ENCODE measurements at places on chromosomes 1 and 21. TPM values are rescaled to one million over a fixed set of nuclear protein-coding genes. Genes with fewer than 3 reads are reported as not detected.
A peak's percentile ranks its signal among the peaks of the same experiment; 100 is the strongest.

DNA sequence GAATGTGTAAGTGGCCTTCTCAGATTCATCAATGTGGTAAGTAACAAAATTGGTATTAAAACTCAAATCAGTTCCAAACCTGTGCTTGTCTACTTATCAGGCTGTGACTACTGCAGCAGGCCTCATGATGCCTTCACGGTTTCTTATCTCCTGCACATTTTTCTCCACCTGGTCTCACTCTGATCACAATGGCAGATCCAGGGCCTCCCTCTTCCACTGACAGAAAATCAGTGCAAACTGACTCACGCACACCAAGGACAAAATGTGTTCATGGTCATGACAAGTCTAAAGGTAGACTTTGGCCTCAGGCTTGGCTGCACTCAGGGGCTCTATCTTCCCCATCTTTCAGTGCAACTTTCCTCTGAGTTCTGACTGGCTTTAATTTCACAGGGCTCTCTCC lies 56.7 kb upstream of the ATP1A1 start:
- no peaks in the 10 kb centered on the region for H3K4me1 ChIP-seq
- H3K27me3 ChIP-seq = peaks cover 18% of the 10 kb centered on the region
- H3K27ac ChIP-seq = no peak overlapping the region
- H3K36me3 ChIP-seq = no peaks in the 10 kb centered on the region

- peak overlapping the region; percentile 78 for H3K27ac ChIP-seq
- H3K27me3 ChIP-seq = no peaks in the 10 kb centered on the region
- no peaks in the 10 kb centered on the region for H3K36me3 ChIP-seq
- peak overlapping the region; percentile 76 for H3K4me3 ChIP-seq
Measured at GRCh38 chr1:28913786-28914227, 562 bp upstream of the EPB41 start.

GRCh38 chr21:17455028-17455353 lies 57.9 kb upstream of the CXADR start:
- no peaks in the 10 kb centered on the region for H3K27me3 ChIP-seq
- H3K27ac ChIP-seq = no peak overlapping the region
- no peaks in the 10 kb centered on the region for H3K4me1 ChIP-seq
- DNase-seq = no peak
- H3K4me3 ChIP-seq = no peak overlapping the region

The AADACL3 gene
- total RNA-seq = not detected

DNA sequence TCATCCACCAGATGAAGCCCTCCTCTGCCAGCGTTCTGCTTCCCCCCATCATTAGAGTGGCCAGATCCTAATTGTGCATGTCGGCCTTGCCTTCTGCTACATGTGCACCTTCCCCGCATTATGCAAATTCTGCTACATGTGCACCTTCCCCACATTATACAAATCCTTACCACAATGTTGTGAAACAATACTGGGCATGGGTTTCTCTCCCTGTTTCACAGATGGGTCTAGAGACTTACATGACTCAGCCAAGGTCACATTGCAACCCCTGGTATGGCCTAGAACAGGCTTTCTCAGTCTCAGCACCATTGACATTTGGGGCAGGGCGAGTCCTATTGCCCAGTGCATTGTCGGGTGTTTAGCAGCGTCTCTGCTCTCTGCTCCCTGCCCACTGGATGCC lies 1.0 kb upstream of the CELA2A start:
- no peak for DNase-seq
- H3K36me3 ChIP-seq = no peaks in the 10 kb centered on the region
- no peaks in the 10 kb centered on the region for H3K27me3 ChIP-seq
- no peak overlapping the region for H3K27ac ChIP-seq

GRCh38 chr1:241610056-241610815 lies 29.9 kb downstream of the CHML start:
- no peaks in the 10 kb centered on the region for H3K27me3 ChIP-seq
- no peak overlapping the region for H3K27ac ChIP-seq
- peaks cover 47% of the 10 kb centered on the region for H3K4me1 ChIP-seq
- H3K36me3 ChIP-seq = no peaks in the 10 kb centered on the region

GRCh38 chr1:175062339-175062738 lies 5.3 kb upstream of the TNN start:
- H3K4me1 ChIP-seq = no peaks in the 10 kb centered on the region
- H3K4me3 ChIP-seq = no peak overlapping the region
- H3K36me3 ChIP-seq = no peaks in the 10 kb centered on the region
- no peak for DNase-seq

The RASSF5 gene
- not detected for total RNA-seq

DNA sequence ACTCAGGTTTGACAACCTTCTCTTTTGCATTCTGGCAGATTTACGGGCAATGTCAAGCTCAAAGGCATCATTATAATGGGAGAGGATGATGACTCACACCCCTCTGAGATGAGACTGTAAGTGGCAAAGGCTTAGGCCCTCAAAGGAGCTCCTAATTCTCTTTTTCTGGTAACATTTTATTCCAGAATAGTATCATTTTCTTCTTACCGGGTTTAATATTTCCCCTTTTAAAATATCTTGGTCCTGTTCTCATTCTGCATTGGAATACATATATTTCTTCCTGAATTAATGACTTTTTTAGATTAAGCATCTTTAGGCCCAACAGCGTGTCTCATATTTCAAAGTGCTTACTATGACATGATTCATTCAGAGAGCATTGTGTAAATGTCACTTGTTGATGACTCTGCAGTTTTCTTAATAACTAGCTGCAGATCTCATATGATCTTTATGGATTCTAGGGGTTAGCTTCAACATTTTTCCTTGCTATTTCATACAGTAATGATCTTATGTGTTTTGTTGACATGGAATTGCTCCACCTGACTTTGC lies 1.7 kb downstream of the PITHD1 start:
- H3K4me1 ChIP-seq = peaks cover 24% of the 10 kb centered on the region
- H3K36me3 ChIP-seq = peaks cover 6% of the 10 kb centered on the region
- peak overlapping the region; percentile 87 for H3K4me3 ChIP-seq
- H3K27ac ChIP-seq = peak overlapping the region; percentile 45

The MYOM3 gene
- total RNA-seq = not detected

DNA sequence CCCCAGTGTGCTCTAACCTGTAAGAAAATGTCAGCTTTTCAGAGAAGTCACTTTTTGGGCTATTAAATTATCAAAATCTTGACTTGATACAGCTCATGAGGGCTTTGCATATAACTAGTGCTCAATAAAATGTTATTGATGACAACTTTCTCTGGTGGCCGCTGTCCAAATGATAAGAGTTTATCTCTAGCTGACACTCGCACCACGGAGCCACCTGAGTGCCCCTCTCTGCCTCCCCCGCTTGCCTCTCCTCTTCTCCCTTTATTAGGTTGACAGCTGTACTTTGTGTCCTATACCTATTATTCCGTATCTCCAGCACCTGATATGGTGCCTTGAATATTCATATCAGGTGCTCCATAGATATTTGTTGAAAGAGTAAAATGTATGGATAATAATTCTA lies 82.8 kb downstream of the PHTF1 start:
- peaks cover 3% of the 10 kb centered on the region for H3K36me3 ChIP-seq
- no peaks in the 10 kb centered on the region for H3K27me3 ChIP-seq
- no peak overlapping the region for H3K27ac ChIP-seq
- no peaks in the 10 kb centered on the region for H3K4me1 ChIP-seq
- H3K4me3 ChIP-seq = no peak overlapping the region

The JAM2 gene
- total RNA-seq = 5.9 TPM

GRCh38 chr1:169110689-169111447 lies 4.4 kb downstream of the ATP1B1 start:
- peaks cover 73% of the 10 kb centered on the region for H3K4me1 ChIP-seq
- peak overlapping the region; percentile 85 for H3K4me3 ChIP-seq
- no peak for DNase-seq
- no peaks in the 10 kb centered on the region for H3K27me3 ChIP-seq
- H3K36me3 ChIP-seq = peaks cover 20% of the 10 kb centered on the region
- peak overlapping the region; percentile 90 for H3K27ac ChIP-seq

GRCh38 chr1:193058529-193059281 lies 455 bp downstream of the UCHL5 start:
- peaks cover 11% of the 10 kb centered on the region for H3K36me3 ChIP-seq
- no peak for DNase-seq
- H3K4me1 ChIP-seq = peaks cover 35% of the 10 kb centered on the region
- H3K4me3 ChIP-seq = peak overlapping the region; percentile 100
- H3K27ac ChIP-seq = peak overlapping the region; percentile 99
- H3K27me3 ChIP-seq = no peaks in the 10 kb centered on the region

The MLLT11 gene
- 22.1 TPM for total RNA-seq

- H3K27me3 ChIP-seq = no peaks in the 10 kb centered on the region
- H3K36me3 ChIP-seq = no peaks in the 10 kb centered on the region
- H3K4me3 ChIP-seq = no peak overlapping the region
- H3K4me1 ChIP-seq = no peaks in the 10 kb centered on the region
Measured at GRCh38 chr1:179823693-179824092, 53.9 kb downstream of the TOR1AIP2 start.

The AADACL4 gene
- not detected for total RNA-seq

DNA sequence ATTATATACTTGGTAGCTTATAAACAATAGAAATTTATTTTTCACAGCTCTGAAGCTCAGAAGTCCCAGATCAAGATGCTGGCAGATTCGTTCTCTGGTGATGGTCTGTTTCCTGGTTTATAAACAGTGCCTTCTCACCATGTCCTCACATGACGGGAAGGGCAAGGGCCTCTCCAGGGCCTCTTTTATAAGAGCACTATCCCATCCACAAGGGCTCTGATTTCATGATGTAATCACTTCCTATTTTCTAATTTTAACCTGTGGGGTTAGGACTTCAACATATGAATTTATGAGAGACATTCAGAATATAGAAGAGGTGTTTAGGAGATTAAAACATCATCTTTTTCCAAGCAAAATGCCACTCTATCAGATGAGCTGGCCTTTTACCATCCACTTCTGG lies 32.1 kb upstream of the PLPPR4 start:
- no peak overlapping the region for H3K27ac ChIP-seq
- H3K36me3 ChIP-seq = no peaks in the 10 kb centered on the region

The TENT5C gene
- total RNA-seq = 0.05 TPM

DNA sequence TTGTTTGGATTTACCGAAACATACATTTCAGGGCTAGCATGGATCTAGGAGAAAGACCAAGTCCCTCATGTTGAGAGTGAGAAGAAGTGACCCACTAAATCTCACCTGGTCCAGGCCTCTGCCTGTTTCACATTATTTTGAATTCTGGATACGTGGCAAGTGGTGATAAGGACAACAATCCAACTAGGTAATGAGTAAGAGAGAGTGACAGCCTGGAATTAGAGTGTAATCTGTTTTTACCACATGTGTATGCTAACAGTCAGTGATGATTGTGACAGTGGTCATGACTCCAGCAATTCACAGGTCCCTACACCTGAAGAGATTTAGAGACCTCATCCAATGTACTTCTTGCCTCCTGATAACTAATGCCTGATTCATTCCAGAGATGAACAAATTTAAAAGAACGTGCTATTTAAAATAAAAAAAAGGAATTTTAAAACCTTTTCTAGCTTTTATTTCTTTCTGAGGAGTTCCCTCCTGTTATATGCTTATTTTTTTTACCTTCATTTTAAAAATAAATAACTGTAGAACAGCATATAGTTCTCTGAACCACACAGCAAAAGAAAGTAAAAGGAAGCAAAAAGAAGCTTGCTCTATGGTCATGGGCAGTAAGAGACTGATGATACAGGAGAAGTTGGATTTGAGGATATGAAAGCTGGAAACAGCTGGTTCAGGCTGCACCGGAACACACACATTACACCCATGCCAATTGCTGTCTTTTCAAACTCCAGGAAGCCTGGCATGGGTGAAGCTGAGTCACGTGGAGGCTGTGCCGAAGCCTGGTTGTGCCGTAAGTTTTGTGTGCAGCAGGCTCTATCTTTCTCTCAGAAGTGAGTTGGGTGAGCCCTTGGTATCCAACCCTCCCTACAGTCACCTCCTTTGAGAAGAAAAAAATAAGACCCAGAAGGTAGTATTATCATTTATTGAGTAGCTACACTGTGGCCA lies 14.7 kb downstream of the C1orf116 start:
- H3K4me1 ChIP-seq = no peaks in the 10 kb centered on the region
- H3K27me3 ChIP-seq = peaks cover 17% of the 10 kb centered on the region
- no peaks in the 10 kb centered on the region for H3K36me3 ChIP-seq
- H3K4me3 ChIP-seq = no peak overlapping the region
- H3K27ac ChIP-seq = no peak overlapping the region

DNA sequence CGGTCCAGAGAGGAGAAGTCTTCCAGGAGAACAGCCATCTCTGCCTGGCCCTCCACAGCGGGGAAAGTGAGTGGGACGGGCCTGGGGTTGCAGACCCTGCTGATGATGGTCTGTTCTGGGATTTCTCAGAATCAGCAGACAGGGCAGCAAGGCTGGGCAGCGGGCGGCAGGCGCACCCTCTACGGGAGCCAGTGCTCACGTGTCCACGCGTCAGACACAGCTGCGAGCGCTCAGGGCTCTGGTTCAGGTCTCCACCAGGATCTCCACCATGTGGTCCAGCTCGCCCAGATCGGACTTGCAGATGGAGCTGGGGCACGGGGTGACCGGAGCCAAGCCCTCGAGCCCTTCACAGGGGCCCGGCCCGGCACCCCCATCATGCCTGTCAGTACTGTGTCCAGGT lies 5.5 kb downstream of the CLCA4 start:
- H3K36me3 ChIP-seq = no peaks in the 10 kb centered on the region
- H3K27me3 ChIP-seq = peaks cover 10% of the 10 kb centered on the region
- H3K4me3 ChIP-seq = no peak overlapping the region
- no peak overlapping the region for H3K27ac ChIP-seq
- DNase-seq = no peak

DNA sequence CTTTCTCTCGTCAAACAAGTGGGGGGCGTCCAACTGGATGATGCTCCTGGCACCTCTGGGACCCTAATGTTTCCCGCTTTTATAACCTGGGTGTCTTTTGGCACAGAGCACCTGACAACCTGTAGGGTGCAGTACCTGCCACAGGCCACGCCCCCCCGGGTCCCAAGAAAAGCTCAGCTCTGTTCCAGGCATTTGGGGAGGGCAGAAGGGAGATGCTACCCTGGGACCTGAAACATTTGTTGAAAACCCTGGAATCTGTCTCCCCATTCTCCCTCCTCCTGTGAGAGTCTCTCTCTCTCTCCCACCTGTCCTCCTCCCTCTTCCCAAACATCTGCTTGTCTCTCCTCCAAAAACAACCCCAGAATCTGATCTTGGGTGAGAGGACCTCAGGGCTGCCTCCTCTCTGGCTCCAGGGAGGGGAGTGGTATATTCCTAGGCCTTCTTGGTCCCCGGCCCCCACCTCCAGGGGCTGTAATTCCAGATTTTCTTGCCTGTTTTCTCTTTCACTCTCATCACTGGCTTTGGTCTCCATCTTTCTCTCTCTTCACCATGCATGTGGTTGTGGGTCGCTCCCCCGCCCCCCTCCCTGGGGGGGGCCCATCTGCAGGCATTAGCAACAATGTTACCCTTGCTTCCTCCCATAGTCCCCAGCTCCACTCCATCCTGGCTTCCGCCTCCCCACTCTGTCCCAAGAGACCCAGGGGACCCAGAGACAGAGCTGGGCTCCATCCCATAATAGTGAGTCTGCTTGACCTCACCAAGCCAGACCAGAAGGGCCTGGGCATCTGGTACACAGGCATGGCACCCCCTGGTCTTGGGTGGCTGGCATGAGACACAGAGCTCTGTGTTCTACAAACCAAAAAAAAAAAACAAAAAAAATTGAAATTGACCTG lies 4.1 kb downstream of the AHDC1 start:
- DNase-seq = no peak
- peaks cover 5% of the 10 kb centered on the region for H3K4me1 ChIP-seq
- H3K27ac ChIP-seq = no peak overlapping the region
- H3K4me3 ChIP-seq = no peak overlapping the region
- H3K27me3 ChIP-seq = no peaks in the 10 kb centered on the region
- H3K36me3 ChIP-seq = no peaks in the 10 kb centered on the region
